Fibroblast of gingiva (primary cell): ENCODE measurements at places on chromosomes 16 and 17.

DNA sequence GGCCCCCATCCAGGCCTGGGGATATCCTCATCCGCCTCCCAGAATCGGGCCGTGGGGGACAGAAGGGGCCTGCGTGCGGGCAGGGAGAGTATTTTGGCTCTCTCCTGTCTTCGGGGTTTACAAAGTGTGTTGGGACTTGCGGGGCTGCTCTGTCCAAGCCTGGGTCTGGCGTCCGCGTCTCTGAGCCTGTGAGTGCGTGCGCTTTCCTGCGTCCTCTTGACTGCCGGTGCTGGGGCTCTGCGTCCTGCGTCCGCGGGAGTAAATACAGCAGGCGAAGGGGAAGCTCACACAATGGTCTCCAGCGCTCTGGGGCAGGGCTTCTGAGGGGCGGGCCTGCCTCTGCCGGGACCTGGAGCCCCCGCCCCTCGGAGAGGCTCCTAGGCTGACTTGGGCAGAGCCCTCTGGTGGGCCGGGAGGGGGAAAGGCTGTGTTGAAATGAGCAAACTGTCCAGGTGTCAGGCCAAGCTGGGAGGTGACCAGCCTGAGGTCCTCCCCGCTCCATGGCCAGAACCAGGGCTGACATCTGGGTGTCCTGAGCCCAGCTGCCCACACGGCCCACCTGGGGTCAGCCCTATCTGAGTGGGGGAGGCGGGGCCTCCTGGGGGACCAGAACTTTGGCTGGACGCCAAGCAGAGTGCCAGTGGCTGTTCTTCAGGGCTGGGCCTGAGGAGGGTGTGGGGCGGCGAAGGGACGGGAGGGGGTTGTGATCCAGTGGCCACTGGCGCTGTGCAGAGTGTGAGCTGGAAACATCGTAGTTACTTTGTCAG, 233.6 kb downstream of the SEC14L1 start:
- peak; percentile 91 for DNase-seq

DNA sequence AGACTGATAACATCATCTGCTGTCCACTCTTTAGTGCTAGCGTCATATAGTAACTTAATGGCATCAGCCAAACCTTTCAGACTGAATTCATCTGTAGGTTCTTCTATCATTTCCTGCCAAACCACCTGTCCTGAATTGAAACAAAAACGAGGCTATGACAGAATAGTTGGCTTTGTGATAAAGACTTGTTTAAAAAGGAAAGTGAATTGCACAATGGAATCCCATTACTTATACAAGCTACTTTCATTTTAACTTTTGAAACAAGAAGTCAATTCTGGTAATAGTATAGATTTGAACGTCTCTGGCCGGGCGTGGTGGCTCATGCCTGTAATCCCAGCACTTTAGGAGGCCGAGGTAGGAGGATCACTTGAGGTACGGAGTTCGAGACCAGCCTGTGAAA, 18.2 kb downstream of the LASP1NB start:
- no peak for DNase-seq

DNA sequence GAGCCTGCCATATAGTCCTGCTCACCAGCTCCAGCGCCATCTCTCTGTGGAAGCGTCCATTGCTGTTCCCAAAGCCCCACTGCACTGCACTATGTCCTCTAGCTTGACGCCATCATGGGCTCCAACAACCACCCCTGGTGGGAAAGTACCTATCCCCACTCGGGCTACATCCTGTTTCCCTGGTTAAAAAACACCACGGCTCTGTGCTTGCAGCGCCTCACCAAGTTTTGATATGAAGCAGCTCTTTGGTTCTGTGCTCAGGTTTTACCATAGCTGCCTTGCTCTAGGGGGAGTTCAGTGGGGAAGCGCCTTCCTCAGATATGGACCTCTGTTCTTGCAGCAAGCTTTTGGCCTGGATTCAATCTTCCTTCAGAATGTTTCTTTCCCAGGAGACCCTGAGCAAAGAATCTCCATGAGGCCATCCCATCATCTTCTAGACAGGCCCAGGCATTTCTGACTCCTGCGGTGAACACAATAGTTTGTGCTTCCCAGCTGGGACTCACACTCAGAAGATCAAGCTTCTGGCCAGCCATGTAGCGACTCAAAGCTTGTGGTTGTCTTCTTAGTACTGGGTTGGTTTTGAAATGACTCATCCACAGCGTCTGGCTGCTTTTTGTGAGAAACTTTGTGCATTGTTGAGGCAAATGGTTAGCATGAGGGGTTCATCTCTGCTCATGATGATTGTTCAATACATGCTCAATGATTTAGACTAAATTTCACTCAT, 39.5 kb downstream of the DYNLRB2 start:
- no peak for DNase-seq

DNA sequence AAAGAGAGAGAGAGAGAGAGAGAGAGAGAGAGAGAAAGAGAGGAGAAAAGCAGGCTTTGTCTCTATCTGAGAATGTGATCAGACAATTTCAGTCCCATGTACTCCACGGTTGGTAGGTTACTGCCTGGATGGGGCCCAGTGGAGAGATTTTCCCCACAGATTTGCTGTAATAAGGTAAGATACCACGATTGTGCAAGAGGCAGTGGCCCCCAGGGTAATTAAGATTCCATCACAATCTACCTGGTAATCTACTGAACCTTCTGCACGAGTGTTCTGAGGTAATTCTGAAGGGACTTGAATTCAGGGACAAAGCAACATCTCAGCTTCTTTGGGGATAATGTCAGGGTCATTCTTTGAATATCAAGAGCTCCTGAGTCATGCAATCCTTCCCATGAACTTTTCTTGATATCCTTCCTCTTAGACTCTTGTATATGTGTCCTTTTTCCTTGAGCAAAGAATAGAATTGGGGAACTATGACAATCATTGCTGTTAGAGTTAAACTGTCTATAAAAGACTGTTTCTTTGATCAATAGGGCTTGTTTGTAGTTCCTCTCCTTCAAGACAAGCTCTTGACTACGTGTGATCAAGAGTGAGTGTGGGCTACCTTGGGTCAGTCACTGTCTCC, 306.6 kb downstream of the MAF start:
- DNase-seq, result no peak

GRCh38 chr16:69397821-69398521, 12.2 kb upstream of the TERF2 start:
- peak; percentile 80 for DNase-seq

- DNase-seq, result no peak
Observed at GRCh38 chr16:64092271-64092670, 1029.6 kb downstream of the CDH11 start.

DNA sequence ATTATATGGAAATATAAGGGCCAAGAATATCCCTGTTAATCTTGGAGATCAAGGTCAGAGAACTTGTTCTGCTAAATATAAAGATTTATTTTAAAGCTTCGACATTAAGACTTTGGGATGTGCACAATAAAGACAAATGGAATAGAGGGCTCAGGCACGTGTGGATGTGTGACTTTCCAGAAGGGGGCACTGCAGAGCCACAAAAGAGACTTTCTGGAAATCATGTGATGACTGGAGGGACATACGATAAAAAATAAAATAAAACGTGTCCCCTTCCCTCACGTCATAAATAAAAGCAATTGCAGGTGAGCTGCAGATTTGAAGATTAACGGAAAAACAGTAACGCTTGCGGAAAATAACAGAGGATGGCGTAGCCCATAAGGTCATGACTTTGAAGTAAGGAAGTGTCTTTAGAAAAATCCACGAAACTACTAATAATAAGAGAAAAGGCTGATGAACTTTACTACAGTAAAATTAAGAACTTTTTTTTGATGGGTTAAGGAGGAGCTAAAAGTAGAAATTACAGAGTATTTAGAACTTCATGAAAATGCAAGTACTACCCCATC, 9.4 kb upstream of the ENGASE start:
- DNase-seq, result peak; percentile 21

DNA sequence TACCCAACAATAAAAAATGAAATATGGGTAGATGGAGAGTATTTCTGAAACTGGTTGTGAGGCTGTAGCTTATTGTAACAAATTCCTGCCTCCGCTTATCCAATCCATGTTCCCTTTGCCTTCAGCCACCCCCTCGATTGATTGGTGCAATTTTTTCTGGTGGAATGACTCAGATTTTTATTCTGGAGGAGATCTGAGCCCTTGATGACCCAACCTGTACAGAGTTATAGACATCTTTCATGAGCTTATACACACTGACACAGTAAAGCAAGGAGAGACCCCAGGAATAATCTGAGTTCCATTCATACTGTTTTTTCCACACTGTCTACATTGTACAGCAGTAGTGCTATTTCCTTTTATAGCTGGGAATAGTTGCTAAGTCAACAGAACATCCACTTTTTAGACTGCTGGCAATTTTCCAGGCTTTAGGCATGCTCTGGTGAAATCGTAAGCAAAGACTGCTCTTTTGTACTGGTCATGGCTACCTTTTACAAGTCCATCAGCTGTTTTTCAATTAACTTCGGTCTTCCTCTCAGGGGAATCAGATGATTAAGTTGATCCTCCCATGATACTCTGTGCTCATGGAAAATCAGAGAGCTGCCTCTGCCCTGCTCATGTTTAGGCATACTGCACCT, 30.1 kb downstream of the CCL4 start:
- DNase-seq, result no peak

GRCh38 chr17:73071066-73071999, 21.2 kb downstream of the SLC39A11 start:
- DNase-seq, result peak; percentile 81

- no peak for DNase-seq
Observed at GRCh38 chr16:56977216-56977615, 12.1 kb upstream of the NLRC5 start.

DNA sequence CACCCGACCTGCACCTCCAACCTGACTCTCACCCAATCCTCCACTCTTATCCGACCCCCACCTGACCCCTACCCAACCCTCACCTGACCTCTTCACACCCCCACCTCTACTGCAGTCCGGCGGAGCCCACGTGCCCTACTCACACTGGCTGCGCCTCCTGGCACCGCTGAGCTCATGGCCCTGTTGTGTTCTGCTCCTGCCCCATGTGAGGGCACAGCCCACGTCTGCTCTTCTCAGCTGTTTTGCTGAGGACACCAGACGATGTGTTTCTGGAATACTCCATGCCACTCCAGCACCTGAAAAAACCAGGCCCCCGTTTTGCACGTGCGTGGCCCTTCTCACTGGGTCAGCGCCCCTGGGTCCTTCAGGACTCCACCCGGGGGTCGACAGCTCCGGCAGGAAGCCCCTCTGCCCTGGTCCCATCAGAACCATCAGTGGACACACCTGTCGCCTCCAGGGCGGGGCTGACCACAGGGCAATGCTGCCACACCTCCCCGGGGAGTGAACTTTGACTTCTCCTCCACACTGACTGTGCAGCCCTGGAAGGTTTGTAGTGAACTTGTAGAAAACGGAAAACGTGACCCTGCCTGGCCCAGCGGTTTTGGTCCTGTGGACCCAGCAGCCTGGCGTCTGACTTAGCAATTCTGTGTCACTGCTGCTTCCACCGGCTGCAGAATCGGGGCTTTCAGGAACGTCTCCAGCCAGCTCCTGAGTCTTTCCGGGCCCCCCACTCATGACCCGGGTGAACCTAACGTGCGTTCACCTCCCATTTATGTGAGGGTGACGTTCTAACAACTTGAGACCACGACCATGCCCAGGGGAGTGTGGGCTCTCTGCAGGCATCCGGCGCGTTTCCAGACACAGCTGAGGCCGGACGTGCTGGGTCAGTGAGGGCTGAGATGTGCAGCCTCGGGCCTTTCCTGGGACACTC, 5.7 kb upstream of the RAB40B start:
- no peak for DNase-seq

GRCh38 chr16:56281249-56281805, 90.0 kb downstream of the GNAO1 start:
- no peak for DNase-seq

- DNase-seq, result no peak
Observed at GRCh38 chr16:68490829-68491575, 42.7 kb upstream of the SMPD3 start.

- DNase-seq, result no peak
Observed at GRCh38 chr16:5186381-5186903, 88.8 kb upstream of the EEF2KMT start.
